ENCODE measurements at places on chromosomes 5 and 9. TPM values are rescaled to one million over a fixed set of nuclear protein-coding genes. Genes with fewer than 3 reads are reported as not detected.

The CDH6 gene
- total RNA-seq: not detected

The KCNV2 gene
- total RNA-seq: not detected

GRCh38 chr5:89443508-89443907 is 560.5 kb upstream of the MEF2C start:
- DNase-seq: no peak

DNA sequence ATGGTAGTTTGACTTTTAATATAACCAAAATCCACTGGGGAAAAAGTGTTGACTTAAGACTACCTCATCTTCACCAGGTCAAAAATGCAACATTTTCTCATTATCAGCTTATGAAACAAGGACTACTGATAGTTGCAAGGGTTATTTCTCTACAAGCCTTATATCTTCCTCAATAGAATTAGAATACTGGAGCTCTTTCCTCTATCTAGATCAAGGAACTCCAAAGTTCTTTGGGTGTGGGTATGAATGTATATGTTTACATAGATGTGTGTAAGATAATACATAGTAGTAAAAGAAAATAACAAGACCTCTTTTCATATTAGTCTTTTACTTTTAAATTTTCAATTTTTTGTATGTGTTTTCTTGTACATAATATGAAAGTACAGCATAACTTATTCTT is 244.5 kb downstream of the MLLT3 start:
- DNase-seq: no peak

- peak; percentile 68 for DNase-seq
Observed at GRCh38 chr5:113212244-113212920, 222.4 kb downstream of the TSSK1B start.

DNA sequence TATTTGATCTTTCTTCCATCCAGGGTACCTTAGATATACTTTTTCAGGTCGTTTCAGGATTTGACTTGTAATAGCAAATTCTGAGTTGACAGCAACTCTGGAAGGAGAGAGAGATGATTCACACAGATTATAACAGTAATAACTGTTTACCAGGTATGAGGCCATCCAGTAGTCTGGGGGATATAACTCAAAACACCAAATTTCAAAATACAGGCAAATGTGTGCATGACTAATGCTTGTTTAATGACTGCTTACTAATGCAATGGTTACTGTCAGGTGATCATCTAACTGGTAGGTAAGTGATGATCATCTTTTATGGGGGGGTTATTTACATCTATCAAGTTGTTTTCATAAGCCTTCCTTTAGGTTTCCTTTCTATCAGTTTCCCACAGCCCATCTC is 412.3 kb downstream of the MAT2B start:
- peak; percentile 39 for DNase-seq

- DNase-seq: no peak
Observed at GRCh38 chr5:141762790-141763368, 80.8 kb upstream of the ARAP3 start.

The MARCOL gene
- not detected for total RNA-seq

DNA sequence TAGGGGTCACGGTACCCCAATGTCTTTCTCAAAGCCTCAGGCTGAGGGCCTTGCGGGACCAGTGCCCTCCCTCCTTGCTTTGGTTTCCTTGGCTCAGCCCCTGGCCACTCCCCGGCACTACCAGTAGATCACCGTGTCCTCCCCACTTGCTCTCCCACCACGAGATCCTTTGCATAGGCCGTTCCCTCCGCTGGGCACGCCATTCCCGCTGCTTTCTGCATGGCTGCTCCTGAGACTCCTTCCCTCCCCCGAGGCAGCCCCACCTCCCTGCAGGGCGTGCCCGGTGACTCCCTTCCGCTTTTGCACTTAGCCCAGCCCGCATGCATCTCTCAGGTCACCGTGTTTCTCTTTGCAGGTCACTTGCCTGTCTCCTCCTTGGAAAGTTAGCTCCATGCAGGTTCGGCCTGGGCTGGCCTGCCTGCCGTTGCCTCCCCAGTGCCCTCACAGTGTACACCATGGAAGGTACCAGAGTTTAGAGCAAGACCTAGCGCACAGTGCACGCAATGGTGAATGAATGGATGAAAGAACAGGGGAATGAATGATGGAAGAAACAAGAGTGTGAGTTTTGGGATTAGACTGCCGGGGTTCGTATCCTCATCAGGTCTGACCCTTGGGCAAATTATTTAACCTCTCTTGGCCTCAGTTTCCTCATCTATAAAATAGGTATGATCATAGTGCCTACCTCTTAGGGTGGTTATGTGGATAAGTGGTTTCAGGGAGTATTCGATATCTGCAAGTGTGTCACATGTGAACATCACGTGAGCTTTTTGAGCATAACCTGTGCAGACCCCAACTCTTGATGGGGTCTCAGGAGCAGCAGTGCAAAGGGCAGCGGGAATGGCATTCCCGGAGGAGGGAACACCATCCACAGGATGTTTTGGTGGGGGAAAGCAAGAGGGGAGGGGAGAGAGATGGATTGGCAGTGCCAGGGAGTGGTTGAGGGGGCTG is 214.3 kb downstream of the C9orf50 start:
- peak; percentile 17 for DNase-seq

DNA sequence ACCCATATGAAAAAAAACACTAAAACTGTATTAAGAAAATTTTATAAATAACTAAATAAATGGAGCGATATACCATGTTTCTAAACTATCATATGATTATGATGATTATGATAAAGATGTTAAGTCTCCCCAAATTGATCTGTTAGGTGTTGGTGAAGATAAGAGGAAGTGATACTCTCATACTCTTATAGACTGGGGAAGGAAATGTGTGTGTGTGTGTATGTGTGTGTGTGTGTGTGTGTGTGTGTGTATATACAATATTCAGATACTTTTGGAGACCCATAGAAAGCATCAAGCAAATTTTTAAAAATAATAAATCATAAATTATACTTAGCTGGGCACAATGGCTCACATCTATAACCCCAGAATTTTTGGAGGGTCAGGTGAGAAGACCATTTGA is 62.9 kb downstream of the TMEM232 start:
- DNase-seq: no peak
